Airway epithelial cell (primary cell): ENCODE measurements at places on chromosomes 5 and 9. TPM values are rescaled to one million over a fixed set of nuclear protein-coding genes. Genes with fewer than 3 reads are reported as not detected.

The ZNF622 gene
- total RNA-seq = 34.4 and 39.4 TPM in 2 replicates

The ADAMTSL2 gene
- total RNA-seq = not detected in 2 replicates

The NIM1K gene
- total RNA-seq = not detected in 2 replicates

The CNTLN gene
- 3.0 and 5.0 TPM in 2 replicates for total RNA-seq

The ANKRD18A gene
- 0.98 and 1.6 TPM in 2 replicates for total RNA-seq

The TCF7 gene
- 0.74 and 0.85 TPM in 2 replicates for total RNA-seq

The NR5A1 gene
- not detected in 2 replicates for total RNA-seq

The RIC1 gene
- total RNA-seq = 14.8 and 20.2 TPM in 2 replicates

The RASGEF1C gene
- not detected in 2 replicates for total RNA-seq
